IMR-90 (cell line): ENCODE measurements at places on chromosomes 7 and 10. TPM values are rescaled to one million over a fixed set of nuclear protein-coding genes. Genes with fewer than 3 reads are reported as not detected.

GRCh38 chr10:33570495-33570894 lies 236.0 kb upstream of the NRP1 start:
- H3K27me3 ChIP-seq: peaks cover 9% of the 10 kb centered on the region; the same call in 1 of the 2 replicates
- H3K4me1 ChIP-seq: no peaks in the 10 kb centered on the region
- no peak for DNase-seq

DNA sequence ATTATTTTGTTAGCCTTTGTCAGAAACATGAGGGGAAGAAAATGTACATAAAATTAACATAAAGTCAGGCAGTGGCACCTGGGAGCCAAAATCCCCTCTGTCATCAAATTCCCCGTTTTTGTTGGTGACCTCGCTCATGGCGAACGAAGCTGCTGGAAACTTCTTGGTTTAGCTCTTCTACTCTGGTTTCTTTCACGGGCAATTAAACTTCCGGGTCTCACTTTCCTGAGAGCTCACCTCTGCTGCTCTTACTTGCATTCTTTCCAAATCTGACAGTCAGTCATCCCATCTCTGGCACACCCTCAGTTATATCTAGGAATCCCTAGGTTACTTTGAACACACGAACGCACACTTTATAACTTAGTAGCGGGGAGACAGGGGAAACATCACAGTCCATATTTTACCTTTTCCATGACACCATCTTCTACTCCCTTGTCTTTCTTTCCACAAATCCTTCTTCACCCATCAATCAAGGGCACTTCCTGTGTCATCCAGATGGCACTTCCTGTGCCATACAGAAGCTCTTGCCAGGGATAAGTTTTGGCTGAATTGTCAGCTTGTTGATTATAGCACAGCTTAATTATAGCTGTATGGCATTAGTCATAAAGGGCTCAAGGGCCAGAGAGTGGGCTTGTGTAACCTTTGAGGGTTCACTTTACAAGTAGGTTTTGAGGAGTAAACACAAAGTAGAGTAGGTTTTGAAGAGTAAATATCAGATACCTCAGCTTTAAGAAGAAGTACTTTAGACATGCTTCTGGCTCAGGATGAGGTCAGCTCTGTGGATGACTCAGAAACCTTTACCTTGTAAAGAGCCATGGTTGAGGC lies 105.1 kb downstream of the GATA3 start:
- no peak overlapping the region for H3K27ac ChIP-seq
- H3K4me3 ChIP-seq: no peak overlapping the region
- no peak for DNase-seq
- H3K4me1 ChIP-seq: no peaks in the 10 kb centered on the region

DNA sequence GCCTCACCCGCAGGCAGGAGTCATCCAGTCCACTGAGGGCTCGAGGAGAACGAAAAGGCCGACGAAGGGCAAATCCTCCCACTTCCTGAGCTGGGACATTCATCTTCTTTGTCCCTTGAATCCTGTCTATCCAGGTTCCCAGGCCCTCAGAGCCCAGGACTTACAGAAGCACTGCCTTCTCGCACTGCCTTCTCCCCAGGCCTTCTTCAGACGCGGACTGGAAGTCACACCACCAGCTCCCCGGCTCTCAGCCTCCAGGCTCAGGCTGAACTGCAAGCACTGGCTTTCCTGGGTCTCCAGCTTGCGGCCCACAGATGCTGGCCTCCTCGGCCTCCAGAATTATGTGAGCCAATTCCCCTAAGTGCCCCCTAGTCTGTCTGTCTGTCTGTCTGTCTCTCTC lies 6.4 kb upstream of the MMP21 start:
- no peaks in the 10 kb centered on the region for H3K36me3 ChIP-seq
- H3K4me1 ChIP-seq: no peaks in the 10 kb centered on the region
- no peak overlapping the region for H3K27ac ChIP-seq
- DNase-seq: no peak
- peaks cover 2% of the 10 kb centered on the region; the same call in 1 of the 2 replicates for H3K27me3 ChIP-seq

DNA sequence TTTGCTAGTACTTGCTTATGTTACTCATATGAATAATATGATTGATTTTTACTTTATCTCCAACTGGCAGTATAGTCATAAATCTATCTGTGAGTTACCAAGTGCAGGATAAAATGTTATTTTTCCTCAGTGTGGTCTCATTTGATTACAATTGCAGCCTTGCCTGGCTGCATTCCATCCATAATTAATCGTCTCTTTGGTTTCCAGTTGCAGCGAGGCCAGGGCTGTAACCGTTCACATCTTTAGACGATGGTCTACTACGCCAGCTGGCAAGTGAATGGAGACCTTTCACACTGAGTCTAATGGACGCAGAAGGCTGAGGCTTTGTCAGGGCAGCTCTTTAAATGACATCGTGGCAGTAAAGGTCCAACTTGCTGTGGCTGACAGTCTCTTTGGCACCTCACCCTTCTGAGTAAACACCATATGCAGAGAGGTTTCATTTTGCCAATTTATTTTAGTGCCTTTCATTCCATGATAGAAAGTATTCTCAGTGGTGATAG lies 84.0 kb downstream of the ARL4A start:
- H3K27me3 ChIP-seq: no peaks in the 10 kb centered on the region
- no peak overlapping the region; the same call in 1 of the 2 replicates for H3K4me3 ChIP-seq
- peaks cover 11% of the 10 kb centered on the region for H3K4me1 ChIP-seq
- peak; percentile 56 for DNase-seq
- no peaks in the 10 kb centered on the region for H3K36me3 ChIP-seq
- H3K27ac ChIP-seq: no peak overlapping the region

DNA sequence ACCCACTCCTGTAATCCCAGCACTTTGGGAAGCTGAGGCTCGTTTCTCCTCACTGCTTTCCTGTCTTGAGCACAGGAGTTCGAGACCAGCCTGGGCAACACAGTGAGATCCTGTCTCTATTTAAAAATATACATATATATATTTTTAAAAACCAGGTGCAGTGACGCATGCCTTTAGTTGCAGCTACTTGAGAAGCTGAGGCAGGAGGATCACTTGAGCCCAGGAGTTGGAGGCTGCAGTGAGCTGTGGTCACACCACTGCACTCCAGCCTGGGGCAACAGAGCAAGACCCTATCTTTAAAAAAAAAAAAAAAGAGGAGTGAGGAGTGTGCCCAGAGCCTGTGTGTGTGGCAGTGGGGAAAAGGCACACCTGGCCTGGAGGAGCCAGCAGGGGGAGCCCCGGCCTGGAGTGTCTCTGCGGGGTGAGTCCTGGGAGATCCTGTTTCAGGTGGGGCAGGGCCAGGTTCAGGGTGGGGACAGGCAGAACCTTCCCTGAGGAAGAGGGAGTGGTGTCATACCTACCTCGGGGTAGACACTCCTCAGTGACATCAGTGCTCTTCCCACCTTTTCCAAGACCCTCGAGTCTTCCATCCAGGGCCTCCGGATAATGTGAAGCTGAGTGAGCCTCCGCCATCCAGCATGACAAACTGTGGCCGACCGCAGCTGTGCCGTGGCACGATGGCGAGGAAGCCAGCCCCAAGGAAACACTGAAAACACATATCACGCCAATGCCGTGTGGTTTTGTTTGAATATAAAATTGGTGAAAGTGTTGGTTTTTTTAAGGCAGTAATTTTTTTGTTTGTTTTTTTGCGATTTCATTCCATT lies 9.0 kb upstream of the ARPC1B start:
- H3K36me3 ChIP-seq: peaks cover 35% of the 10 kb centered on the region
- no peak overlapping the region for H3K27ac ChIP-seq

GRCh38 chr10:17088118-17088806 lies 41.3 kb downstream of the CUBN start:
- no peak overlapping the region for H3K27ac ChIP-seq
- no peaks in the 10 kb centered on the region for H3K36me3 ChIP-seq
- H3K4me3 ChIP-seq: no peak overlapping the region
- peaks cover 7% of the 10 kb centered on the region for H3K4me1 ChIP-seq
- peak; percentile 82 for DNase-seq
- no peaks in the 10 kb centered on the region for H3K27me3 ChIP-seq

GRCh38 chr10:14185316-14186045 lies 145.2 kb downstream of the FRMD4A start:
- no peak overlapping the region for H3K4me3 ChIP-seq
- DNase-seq: peak; percentile 90
- H3K36me3 ChIP-seq: no peaks in the 10 kb centered on the region
- no peak overlapping the region for H3K27ac ChIP-seq
- peaks cover 32% of the 10 kb centered on the region for H3K27me3 ChIP-seq
- peaks cover 2% of the 10 kb centered on the region; the same call in 1 of the 2 replicates for H3K4me1 ChIP-seq

GRCh38 chr10:89904755-89905154 lies 203.4 kb downstream of the KIF20B start:
- no peaks in the 10 kb centered on the region for H3K36me3 ChIP-seq
- DNase-seq: no peak
- H3K27ac ChIP-seq: no peak overlapping the region
- no peak overlapping the region for H3K4me3 ChIP-seq
- no peaks in the 10 kb centered on the region for H3K27me3 ChIP-seq

DNA sequence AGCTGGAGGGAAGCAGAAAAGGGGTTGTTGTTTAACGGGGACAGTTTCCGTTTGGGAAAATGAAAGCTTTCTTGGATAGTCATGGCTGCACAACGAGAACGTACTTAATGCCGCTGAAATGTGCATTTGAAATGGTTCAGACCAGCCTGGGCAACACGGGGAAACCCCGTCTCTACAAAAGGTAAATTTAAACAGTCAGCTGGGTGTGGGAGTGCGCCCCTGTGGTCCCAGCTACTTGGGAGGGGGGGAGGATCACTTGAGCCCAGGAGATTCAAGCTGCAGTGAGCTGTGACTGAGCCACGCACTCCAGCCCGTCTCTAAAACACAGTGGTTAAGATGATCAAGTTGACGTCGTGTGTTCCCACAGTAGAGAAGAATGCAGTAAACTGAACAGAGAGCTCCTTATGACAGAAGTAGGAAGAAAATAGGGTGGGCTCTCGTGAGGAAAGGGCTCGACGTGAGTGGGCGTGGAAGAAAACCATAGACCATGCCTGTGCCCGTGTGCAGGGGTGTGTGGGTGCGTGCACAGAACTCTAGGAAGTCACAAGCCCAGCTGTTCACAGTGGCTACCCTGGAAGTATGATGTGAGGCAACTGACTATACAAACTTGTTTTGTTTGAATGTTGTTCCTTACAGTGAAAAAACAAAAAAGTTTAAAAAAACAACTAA lies 4.1 kb upstream of the FUOM start:
- no peak overlapping the region for H3K4me3 ChIP-seq
- DNase-seq: no peak
- no peaks in the 10 kb centered on the region for H3K27me3 ChIP-seq
- peaks cover 2% of the 10 kb centered on the region; the same call in 1 of the 2 replicates for H3K4me1 ChIP-seq
- peaks cover 39% of the 10 kb centered on the region for H3K36me3 ChIP-seq

GRCh38 chr10:3208481-3209406 lies 36.2 kb upstream of the PITRM1 start:
- DNase-seq: no peak
- H3K27me3 ChIP-seq: peaks cover 7% of the 10 kb centered on the region
- H3K4me3 ChIP-seq: no peak overlapping the region
- no peaks in the 10 kb centered on the region for H3K4me1 ChIP-seq
- H3K27ac ChIP-seq: no peak overlapping the region

- H3K4me1 ChIP-seq: no peaks in the 10 kb centered on the region
- H3K36me3 ChIP-seq: no peaks in the 10 kb centered on the region
- H3K4me3 ChIP-seq: no peak overlapping the region
- DNase-seq: no peak
- H3K27ac ChIP-seq: no peak overlapping the region
These were observed 28.2 kb downstream of the PTPRE start for GRCh38 chr10:127935071-127935561.

GRCh38 chr10:45403151-45403550 lies 29.1 kb downstream of the ALOX5 start:
- H3K36me3 ChIP-seq: no peaks in the 10 kb centered on the region
- no peaks in the 10 kb centered on the region for H3K4me1 ChIP-seq
- DNase-seq: peak; percentile 22
- H3K27ac ChIP-seq: no peak overlapping the region

DNA sequence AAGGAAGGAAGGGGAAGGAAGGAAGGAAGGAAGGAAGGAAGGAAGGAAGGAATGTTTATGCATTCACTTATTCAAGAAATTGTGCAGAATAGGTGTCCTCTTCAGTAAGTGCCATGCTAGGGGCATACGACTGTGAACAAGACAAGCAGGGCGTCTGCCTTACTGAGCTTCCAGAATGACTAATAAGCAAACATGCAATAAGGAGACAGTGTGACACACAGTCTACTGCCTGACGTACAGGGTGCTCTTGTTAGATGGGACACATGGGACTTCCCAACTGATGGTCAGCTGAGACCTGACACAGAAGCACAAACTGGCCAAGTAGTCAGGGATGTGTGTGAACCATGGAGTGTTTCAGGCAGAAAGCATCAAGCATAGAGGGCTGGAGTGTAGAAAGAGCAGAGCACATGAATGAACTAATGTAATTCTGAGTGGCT lies 18.2 kb downstream of the DNAJC12 start:
- no peaks in the 10 kb centered on the region for H3K4me1 ChIP-seq

- no peak for DNase-seq
- H3K36me3 ChIP-seq: no peaks in the 10 kb centered on the region
- H3K4me1 ChIP-seq: no peaks in the 10 kb centered on the region
- no peak overlapping the region for H3K4me3 ChIP-seq
These were observed 31.5 kb downstream of the SLC18A2 start for GRCh38 chr10:117272195-117273076.

FFAR4 gene
- not detected in 2 replicates for total RNA-seq

TSPAN12 gene
- total RNA-seq: 0.72 and 1.1 TPM in 2 replicates

LIPF gene
- not detected in 2 replicates for total RNA-seq

PLOD3 gene
- total RNA-seq: 21.7 and 24.4 TPM in 2 replicates

MRPS24 gene
- 151 and 169 TPM in 2 replicates for total RNA-seq
